ENCODE measurements at places on chromosomes 12 and 14.

- peak; percentile 65 for DNase-seq
Observed at GRCh38 chr14:92456215-92457015, 57.2 kb upstream of the RIN3 start.

- DNase-seq = no peak
Observed at GRCh38 chr12:42981379-42981778, 391.8 kb upstream of the PRICKLE1 start.

- DNase-seq = no peak
Observed at GRCh38 chr14:68527329-68527851, 265.5 kb downstream of the ZFP36L1 start.

DNA sequence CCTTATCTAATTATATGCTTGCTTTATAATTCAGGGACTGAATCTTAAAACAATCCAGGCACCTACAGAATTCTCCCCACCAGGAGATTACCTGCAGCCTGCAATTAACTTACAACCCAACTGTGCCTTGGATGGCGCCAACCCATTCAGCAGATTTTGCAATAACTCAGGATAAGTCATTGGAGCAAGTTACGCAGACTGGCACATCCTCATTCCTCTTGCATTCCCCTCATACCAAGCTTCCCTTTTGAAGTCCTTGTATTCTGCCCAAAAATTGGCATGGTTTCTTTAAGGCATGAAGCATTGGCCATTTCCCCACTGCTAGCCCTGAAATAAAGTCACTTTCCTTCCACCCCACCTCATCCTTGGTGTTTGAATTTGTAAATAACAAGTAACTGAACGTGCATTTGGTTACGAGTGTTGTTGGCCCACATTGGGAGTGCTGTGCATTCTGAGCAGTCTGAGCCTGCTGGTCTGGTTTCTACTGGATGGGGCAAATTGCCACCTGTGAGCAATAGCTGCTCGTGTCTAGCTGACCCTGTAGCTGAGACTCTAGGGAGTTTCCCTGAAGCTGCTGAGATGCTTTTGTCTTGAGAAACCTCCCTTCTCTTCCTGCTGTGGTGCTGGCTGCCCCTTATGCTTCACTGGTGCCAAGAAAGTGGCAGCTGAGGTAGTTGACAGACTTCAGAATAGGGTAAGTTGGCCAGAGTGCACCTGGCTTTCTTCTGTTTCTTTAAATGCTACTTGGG, 99.2 kb upstream of the SCAF11 start:
- DNase-seq = no peak
